K562 (cell line): ENCODE measurements at places on chromosomes 12 and 14. TPM values are rescaled to one million over a fixed set of nuclear protein-coding genes. Genes with fewer than 3 reads are reported as not detected.

GRCh38 chr12:47772094-47772660 lies 861 bp upstream of the SLC48A1 start:
- DNase-seq = no peak

GRCh38 chr12:108635201-108635996 lies 1.7 kb upstream of the SELPLG start:
- peak; percentile 39 for DNase-seq

DNA sequence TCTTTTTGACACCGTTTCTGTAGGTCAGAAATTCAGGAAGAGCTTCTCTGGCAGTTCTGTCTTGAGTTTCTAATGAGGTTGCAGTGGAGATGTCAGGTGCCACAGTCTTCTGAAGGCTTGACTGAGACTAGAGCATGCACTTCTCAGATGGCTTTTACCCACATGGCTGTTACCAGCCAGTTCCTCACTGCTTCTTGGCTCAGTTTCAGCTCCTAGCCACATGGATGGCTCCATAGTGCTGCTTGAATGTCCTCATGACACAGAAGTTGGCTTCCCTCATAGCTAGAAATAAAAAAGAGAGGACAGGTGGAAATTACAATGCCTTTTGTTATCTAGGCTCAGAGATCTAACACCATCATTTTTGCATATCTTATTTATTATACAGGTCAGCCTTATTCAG lies 38.1 kb upstream of the SLC2A13 start:
- DNase-seq = no peak

DNA sequence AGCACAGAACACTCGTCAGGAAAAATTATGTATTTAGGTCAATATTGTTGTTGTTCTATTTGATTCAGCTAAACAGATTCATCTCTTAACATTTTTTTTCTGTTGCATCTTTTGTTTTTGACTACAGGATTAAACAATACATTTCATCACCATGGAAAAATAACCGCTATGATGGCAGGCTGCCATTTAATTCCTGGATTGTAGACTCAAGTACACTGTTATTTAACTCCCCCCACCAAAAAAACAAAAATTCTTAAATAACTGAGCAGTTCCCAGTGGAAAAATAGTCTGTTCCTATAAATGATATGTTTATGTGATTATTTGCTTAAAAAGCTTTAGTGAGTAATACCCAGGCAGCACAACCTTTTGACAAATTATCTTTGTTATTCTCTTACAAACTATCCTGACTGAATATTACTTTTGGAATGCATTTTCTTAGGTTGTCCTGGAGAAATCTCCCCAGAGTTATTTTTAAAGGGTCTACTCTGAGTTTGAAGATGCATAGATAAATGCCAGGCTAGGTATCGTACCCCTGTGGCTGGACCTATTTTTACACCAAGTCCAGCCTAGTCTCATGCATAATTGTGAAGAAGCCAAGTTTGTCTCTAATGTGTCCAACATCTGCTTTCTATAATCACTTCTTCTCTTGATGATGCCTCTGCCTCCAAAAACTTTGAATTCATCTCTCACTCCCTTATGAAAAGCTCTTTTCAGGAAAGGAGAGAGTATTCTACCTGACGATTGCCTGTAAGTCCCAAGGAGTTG lies 3.7 kb downstream of the KERA start:
- DNase-seq = no peak

The MUCL1 gene
- not detected in 2 replicates for polyA plus RNA-seq

The ALG10 gene
- 6.0 and 6.4 TPM in 2 replicates for polyA plus RNA-seq

The LRTM2 gene
- polyA plus RNA-seq = 0.09 TPM in 1 of 2 replicates, not detected in the other

The TMEM63C gene
- not detected in 2 replicates for polyA plus RNA-seq

The KCNC2 gene
- not detected in 2 replicates for polyA plus RNA-seq
